ENCODE measurements at places on chromosomes 3 and 15.

GRCh38 chr3:100081311-100081710, 33.0 kb downstream of the FILIP1L start:
- no peak for DNase-seq

- no peak for DNase-seq
These were observed 21.1 kb downstream of the GCNT3 start for GRCh38 chr15:59632714-59633113.

GRCh38 chr3:18745472-18745871, 320.3 kb upstream of the SATB1 start:
- DNase-seq: no peak

- no peak for DNase-seq
These were observed 29.2 kb downstream of the PLXNA1 start for GRCh38 chr3:127012091-127012490.

DNA sequence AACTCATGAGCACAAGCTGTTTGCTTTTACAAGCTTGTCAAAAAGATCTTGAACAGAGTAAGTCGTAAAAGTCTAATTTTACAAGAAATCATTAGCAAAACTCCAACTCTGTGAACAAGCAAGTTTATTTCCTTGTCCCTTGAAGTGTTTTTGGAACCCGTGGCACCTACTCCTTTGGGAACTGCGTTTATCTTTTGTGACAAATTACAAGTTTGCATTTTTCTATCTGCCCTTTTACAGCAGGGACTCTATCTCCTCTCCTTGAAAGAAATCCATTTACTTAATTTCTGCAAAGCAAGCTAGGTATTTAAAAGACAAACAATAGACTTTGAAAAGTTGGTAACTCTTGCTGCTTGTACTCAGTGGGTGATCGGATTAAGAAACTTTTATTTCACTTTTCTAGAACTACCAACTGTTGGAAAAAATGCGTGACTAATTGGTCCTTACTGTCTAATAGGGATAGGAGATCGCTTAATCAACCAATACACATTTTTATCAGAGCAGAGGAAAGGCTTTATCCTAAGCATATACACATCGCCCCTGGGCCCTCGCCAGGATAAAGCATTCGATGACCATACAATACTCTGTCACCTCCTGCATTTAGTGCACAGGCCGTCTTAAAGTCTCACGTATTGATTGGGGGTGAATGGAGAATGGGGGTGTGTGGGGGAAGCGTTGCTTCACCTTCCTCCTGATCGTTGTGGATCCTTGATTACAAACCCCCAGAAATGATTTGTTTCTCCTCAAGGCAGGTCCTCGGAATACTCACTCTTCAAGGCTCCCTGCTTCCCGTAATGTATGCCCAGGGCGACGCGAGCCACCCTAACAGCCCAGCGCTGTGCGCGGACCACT, 1.7 kb downstream of the PRTG start:
- no peak for DNase-seq

DNA sequence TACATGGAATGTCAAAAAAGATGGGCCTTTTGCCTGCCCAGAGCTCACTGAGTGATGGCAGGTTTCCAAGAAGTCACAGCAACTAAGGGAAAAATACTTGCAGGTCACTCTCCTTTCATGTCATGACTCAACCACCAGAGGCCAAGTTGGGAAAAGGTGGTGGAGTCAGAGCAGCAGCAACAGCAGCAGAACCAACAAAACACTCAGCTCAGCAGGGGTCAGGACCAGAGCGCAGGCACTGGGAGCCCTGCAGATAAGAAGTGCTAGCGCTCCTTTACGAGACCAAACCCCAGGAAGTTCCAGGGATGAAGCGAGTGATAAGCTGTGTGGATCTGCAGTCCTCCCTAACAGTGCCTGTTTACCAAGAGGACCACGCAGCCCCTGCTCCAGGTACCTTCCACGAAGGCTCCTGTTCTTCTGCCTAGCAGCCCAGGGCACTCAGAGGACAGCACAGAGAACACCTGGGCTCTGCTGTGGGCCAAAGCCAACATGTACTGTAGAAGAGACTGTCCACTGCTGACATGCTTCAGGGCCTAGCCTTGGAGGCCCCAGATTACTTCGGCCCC, 26.0 kb downstream of the POC1A start:
- no peak for DNase-seq

DNA sequence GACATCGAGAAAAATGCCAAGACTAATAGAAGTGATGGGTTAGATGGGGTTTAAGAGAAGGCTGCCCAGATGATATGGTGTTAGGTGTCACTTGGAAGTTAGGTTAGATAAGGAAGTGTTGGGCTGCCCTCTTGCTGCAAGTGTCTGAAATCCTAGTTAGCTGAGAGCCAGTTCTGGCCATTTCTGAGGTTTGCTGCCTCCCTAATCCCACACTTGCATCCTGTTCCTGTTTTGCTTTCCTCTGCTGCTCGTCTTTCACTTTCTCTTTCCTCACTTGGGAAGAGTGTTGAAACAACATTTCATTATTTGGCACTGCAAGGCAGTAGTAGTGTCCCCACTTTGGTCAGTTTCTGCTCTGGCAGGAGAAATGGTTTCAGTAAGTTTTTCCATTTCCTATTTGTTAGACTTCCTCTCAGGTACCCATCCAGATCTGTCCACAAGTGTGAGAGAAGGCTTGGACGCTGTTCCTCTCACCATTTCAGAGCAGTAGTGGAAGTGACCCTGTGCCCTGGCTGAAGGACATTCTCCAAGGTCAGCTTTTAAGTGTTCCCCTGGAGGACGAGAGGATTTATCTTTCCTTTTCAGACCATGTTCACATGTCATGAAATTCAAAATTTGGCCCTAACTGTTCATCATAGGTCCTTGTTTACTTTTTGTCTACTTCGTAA, 93.3 kb downstream of the ADAMTSL3 start:
- peak; percentile 61 for DNase-seq

DNA sequence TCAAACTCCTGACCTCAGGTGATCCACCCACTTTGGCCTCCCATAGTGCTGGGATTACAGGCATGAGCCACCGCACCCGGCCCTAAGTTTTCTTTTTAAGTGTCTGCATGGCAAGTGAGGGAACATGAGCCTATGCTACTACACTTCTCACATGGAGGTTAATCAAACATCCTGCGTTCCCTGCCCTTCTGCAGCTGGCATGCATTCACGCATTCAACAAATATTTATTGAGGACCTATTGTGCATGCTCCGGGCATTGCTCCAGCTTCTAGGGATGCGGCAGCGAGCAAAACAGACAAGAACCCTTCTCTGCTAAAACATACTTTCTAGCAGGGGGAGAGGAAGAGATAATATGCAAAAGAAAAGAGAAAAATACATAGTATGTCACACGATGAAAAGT, 42.6 kb upstream of the ACKR4 start:
- no peak for DNase-seq

- DNase-seq: no peak
These were observed 852 bp downstream of the STAB1 start for GRCh38 chr3:52495777-52496602.

- no peak for DNase-seq
These were observed 995 bp downstream of the CHST14 start for GRCh38 chr15:40471808-40472150.

DNA sequence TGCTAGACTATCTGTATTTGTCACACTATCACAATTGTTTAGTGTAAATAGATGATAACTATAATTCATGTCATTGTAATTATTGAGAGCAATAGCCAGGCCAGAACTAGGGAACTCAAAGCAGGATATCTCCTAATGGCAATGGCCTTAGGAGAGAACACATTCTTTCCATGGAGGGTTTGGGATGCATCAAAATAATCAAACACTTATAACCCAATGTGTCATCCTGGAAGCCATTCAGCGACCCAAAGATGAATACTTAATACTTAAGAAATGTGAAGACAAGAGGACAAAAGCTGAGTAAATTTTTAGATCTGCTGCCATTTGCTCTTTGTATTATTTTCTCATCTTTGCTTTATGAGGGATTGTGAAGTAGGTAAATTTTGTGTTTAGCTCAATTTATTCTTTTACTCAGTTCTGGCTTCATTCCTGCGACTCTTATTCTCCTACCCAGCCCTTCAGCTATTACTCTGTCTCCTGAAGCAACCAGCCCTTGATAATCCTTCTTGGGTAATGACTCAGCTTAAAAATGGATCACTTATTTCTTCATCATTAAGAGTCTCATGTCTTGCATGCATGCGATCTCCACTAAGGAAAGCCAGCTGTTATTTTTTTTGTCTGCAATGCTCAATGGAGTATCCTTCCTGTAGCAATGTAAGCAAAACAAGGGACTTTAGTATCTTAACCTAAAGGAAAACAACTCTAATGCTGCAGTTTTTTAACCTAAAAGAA, 2.0 kb downstream of the OR4F15 start:
- DNase-seq: no peak

DNA sequence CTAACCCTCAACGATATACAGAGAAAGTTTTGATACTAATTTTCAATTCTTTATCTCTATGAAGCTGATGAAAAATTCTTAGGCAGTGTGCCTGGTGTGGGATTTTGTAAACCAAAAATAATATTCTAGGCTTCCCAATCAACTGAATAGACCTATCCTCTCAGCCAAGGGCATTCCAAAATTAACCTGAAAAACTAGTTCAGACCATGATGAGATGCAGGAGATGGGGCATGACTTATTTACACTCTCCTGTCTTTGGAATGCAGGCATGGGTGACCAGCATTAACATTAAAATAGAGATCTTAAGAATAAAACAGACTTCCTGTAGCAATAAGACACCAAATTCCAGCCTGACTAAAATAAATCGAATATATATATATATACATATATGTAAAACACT, 7.8 kb upstream of the LPCAT4 start:
- no peak for DNase-seq

Measured in right hindlimb (tissue), 1 donor.